ENCODE measurements at places on chromosomes 1 and 21.
A peak's percentile ranks its signal among the peaks of the same experiment; 100 is the strongest.

DNA sequence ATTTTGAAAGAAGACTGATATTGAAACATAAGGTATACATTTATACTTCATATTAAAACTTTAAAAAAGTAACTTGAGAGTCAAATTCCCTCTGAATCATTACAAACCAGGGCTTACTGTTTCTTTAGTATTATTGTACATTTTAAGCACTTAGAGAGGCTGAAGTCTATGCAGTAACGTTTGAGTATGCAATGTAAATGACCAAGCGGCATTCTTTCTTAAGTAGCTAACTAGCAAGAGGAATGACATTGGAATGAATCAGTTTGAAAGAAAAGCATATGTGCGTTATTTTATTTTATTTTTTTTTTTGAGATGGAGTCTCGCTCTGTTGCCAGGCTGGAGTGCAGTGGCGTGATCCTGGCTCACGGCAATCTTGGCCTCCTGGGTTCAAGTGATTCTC is 24.3 kb downstream of the WNT2B start:
- no peak for DNase-seq

DNA sequence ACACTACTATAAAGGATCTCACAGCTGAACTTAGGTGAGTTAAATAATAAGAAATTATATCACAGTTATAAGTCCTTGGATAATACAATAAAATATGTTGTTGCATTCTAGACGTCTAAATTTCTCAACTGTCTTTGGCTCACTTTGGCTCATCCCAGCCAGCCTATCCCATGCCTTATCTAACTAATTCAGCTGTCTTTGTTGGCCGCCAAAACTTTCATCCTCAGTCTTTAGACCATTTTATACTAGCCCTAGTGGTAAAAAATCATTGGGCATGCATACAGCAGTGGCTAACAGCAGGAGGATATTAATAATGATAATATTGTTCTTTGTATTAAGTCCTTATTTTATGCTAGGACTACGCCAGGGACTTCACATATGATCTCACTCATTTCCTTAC is 59.3 kb downstream of the CCDC18 start:
- no peak for DNase-seq

- DNase-seq, result peak; percentile 76
These were observed 61.7 kb downstream of the FCRL5 start for GRCh38 chr1:157490467-157491165.

DNA sequence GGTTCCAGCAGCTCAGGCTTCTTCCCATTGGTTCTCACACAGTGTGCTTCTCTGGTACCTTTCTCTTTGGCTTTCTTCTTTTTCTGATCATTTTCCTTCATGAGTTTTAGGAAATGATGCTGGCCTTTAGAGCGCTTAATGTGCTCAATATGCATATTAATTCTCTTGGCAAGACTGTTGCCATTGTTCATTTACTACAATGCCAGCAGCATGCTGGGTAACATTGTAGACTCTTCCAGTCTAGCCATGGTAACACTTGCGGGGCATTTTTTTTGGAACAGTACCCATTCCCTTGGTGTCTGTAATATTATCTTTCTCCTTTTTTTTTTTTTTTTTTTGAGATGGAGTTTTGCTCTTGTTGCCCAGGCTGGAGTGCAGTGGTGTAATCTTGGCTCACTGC is 21.7 kb downstream of the UBE4B start:
- no peak for DNase-seq

GRCh38 chr1:20719261-20719660 is 1.5 kb upstream of the KIF17 start:
- DNase-seq, result no peak

- DNase-seq, result no peak
These were observed 135.1 kb downstream of the ACTL8 start for GRCh38 chr1:17890056-17890814.

GRCh38 chr1:32201011-32201855 is 838 bp downstream of the CCDC28B start:
- peak; percentile 41 for DNase-seq

GRCh38 chr1:52627028-52627427 is 5.9 kb upstream of the SHISAL2A start:
- no peak for DNase-seq

DNA sequence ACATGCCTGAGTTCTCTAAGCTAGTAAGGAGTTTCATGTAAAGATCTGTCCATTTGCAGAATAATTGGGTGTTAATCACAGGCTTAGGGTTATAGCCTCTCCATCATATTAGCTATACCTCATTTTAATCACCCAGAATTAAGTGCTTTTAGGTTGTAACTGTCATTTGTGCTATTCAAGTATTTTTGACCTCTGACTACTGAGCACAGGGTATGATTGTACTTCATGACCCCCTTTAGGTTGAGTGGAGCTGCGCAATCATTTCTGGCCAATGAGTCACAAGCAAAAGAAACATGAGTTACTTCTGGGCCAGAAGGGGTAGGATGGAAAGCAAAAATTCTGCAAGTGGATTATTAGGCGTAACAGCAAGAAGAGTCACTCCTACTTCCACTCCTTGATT is 8.4 kb upstream of the SNX7 start:
- DNase-seq, result no peak

- DNase-seq, result no peak
These were observed at the start of gene HAO2 for GRCh38 chr1:119368554-119368953. HAO2 (plus strand) TSS chr1:119368785; CDS start chr1:119381086, 12,301 bp downstream.

DNA sequence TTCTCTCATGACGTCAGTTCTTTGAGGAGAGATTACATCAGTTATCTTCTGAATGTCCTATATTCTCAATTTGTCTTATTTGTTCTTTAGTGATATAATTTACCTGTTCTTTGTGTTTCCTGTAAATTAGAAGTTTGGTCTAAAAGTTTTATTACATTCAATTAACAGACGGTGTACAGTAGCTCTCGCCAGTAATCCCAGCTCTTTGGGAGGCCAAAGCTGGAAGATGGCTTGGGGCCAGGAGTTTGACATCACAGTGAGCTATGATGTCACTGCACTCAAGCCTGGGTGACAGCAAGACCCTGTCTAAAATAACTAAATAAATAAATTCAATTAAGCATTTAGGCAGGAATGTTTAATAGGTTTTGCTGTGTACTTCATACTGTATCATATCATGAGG is 25.3 kb upstream of the IPP start:
- DNase-seq, result no peak

- peak; percentile 80 for DNase-seq
These were observed 5.1 kb upstream of the CLEC20A start for GRCh38 chr1:178501705-178502329.

DNA sequence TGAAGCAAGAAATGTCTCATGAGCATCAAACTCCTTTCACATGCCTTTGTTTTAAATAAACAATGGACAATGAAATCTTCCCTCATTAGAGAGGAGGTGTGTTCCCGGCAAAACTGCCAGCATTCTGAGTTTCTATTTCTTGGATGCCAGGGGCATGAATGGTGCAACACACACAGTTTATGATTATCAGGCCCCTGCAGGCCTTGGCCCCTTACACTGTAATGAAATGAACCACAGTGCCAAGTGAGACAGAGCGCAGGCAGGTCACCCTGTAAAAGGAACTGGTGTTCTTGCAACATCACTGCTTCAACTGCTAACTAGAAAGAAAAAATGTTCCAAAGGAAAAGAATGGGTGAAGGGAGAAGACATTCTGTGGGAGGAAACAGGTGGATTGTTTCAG is 3.8 kb upstream of the PIGC start:
- DNase-seq, result no peak

- DNase-seq, result no peak
These were observed 29.5 kb downstream of the WDR26 start for GRCh38 chr1:224404916-224405603.

Measured in BE2C (cell line).